NCI-H524 (cell line): ENCODE measurements at places on chromosomes 13 and 19.

DNA sequence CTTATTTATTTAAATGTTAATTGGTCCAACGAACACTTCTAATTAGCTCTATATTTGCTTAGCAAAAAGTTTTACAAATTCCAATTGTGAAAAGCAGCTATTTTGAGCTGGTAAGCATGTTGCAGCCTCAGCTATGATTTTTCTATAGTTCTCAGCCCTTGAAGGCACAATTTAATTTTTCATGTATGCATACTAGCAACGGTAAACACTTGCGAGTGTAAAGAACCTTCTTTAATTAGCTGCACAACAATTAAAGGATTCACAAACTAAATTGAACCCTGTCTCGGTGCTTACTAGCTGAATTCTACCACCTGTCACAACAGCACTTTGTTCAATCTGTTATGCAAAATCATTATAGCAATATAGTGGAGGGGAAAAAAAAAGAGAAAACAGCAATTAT lies 29.8 kb downstream of the ZNF536 start:
- DNase-seq, result no peak

DNA sequence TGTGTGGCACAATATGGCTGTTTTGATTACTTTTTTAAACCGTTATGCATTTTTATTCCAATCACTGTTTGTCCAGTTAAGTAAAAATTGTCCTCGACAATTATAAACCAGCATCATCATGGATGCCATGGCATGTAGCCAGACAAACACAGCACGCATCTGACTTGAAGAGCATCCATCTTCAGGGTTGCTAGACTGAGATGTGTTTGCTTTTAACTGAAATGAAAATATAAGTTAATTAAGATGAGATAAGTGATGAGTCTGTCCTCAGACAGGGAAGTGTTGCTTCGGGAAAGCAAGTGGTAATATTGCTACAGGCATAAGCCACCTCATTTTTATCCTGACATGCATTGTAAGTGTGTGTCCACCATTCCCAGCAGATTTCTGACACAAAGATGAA lies 92.8 kb upstream of the TPP2 start:
- DNase-seq, result no peak

DNA sequence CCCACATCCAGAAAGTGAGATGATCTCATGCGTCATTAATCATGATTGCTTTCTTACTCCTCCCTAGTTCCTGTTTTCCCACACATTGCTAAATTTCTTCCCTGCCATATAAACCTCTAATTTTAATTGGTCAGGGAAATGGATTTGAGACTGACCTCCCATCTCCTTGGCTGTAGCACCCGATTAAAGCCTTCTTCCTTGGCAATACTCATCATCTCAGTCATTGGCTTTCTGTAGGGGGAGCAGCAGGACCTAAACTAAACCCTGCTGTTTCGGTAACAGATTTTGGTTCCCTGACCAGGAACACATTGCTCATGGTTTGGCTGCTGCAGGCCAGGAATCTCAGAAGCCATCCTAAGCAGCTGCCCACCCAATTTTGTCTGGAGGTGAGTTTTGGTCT lies 61.7 kb downstream of the SPRYD7 start:
- no peak for DNase-seq

DNA sequence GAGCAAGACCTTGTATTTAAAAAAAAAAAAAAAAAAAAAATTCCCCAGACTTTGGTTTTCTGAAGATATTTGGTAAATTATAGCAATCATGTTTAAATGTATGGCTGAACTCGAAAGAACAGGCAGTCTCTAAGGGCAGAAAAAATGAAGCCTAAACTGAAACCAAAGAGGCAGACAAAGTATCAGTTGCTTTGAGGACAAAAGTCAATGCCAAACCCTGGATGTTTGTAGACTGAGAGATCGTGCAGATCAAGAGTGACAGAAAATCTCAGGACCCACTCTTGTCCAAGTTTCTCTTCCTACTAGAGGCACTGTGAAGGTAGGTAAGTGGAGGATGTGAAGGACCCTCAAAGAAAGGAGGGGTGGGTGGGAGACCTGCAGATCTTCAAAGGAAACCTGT lies 11.1 kb upstream of the SLC7A9 start:
- no peak for DNase-seq

DNA sequence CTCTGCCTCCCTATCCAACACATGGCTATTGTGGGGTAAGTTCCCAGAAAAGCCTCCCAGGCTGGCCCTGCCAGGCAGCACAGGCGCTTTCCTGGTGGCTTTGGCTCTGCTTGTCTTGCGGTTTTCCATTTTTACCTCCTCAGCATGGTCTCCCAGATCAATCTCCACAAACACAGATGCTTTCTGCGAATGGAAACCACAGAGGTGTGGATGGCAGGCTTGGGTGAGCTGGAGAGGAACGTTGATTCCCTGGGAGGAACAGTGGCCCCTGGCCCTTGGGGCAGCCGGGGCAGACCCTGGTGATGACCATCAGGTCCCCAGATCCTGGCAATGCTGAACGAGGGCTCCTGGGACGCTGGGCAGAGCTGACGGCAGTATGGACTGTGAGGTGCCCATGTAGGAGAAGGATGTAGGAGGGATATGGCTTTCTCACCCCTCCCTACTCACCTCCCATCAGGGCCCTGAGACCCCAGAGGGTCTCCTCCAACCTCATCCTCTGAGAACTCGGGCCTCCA lies 6.6 kb downstream of the C13orf46 start:
- DNase-seq, result no peak

DNA sequence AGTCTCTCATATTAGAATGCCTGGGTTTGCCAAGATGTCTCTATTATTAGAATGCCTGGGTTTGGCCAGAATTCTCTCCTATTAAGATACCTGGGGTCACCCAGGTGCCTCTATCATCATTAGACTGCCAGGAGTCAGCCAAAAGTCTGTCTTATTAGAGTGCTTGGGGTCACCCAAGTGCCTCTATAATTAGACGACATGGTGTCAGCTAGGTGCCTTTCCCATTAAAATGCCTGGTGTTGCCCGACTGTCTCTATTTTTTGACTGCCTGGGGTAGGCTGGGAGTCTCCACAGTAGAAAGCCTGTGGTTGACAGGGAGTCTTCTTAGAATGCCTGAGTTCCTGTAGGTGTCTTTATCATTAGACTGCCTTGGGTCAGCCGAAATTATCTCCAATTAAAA lies 1536.6 kb downstream of the UQCRFS1 start:
- DNase-seq, result no peak

DNA sequence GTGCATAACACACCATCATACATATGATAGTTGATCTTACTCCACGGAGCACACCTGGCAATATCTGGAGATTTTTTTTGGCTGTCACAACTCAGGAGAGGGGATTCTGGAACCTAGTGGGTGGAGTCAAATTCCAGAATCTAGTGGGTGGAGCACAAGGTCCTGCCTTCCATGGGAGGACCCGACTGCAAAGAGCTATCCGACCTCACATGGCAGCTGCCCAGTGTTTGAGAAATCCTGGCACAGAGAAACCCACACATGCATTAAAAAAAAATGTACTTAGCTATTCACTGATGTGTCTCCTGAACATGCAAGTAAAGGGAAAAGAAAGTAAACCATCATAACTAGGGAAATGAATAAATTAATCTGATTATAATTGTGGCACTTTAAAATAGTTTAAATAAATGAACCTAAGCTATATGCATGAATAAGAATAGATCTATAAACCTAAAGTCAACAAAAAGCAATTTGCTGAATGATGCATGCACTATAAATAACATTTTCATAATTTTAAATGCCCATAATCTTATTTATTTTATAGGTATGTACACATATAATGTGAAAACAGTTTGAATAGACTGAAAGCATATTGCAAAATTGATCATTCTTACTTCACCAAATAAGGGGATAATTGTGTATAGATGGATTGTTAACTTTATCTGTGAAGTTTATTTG lies 300.3 kb downstream of the MYO16 start:
- DNase-seq, result no peak
